ENCODE measurements at places on chromosomes 13 and 19.

- no peak for DNase-seq
Measured at GRCh38 chr19:48798937-48799336, 11.9 kb downstream of the BCAT2 start.

DNA sequence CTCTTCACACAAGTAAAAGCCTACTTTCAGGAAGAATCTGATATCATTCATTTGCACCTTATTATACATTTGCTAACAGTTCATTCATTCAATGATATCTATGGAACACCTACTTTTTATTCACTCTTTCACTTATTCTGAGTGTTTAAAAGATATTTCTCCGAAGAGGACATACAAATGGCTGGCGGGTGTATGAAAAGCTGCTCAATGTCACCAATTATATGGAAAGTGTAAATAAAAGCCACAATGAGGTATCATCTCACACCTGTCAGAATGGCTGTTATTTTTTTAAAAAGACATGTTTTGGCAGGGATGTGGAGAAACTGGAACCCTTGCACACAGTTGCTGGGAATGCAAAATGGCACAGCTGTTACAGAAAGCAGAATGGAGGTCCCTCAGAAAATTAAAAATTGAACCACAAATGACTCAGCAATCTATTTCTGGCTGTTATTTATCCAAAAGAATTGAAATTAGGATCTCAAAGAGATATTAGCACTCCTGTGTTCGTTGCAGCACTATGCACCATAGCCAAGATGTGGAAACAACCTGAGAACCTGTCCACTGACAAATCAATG is 127.6 kb upstream of the IRS2 start:
- DNase-seq, result no peak

DNA sequence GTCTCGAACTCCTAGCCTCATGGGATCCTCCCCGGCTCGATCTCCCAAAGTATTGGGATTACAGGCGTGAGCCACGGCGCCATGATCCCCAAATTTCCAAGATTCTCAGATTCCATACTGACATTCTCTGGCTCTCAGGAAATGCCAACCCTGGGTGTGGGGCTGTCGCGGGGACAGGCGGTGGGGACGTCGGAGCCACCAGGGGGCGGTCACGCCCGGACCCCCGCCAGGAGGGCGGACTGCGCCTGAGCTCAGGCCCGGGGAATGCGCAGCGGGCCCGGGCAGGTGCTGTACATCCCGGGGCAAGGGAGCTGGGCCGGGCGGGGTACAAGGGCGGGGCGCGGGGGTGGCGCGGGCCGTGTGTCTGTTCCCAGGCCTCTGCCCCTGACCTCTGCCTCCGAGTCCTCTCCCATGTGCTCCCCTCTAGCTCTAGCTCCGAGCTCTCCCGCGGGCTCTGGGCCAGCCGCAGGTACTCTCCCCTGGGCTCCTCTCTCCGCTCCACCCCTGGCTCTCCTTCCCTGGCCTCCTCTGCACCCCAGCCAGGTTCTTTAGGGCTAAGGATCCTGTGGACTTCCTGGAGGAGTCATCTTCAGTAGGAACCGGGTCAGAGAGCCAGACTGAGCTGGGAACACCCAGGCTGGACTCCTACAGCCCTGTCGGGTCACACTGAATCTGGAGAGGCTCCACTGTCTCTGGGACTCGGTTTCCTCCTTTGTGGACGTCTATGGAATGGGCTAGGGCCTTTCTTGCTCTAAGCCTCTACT is 2.4 kb downstream of the PPP1R13L start:
- peak; percentile 21 for DNase-seq

DNA sequence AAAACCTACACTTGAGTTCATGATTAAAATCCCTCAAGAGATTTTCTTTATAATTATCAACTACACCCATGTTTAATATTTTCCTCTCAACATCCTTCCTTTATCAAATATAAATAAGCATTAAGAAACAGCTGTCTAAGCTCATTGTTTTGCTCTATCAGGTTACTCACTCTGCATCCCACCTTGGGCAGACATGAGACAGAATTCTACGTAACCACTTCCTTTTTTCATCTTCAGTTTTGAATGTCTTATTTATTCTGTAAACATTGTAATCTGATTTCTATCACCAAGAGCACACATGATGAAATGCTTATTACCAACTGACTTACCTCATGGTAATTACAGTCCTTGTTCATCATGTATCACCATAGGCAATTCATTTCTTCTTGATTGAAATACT is 1256.6 kb upstream of the ATXN8OS start:
- no peak for DNase-seq

DNA sequence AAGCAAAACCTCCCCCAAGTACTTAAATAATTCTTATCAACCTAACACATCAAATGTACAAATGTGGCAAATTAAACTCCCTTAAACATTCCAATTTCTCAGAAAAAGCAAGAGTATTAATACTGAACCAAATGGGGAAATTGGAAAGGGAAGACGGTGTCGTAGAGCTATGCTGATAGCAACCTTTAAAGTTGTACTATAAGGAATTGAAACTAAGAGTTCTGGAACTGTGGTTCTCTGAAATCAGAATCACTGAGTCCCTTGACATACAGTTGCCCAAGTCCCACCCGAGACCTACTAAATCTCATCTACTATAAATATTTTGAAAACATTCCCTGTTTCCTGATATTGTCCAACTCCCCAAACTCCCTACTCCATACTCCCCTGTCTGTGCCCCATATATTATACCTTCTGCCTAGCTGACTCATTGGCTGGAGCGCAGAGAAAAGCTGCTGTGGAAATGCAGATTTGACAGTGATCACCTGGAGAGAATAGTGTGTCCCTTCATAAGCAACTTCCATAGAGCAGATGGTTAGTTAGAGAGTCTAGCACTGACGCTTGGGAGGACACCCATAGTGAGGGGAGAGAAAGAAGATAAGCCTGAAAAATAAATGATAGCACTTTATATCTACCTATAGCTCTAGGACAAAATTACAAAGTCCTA is 51.4 kb upstream of the ITM2B start:
- no peak for DNase-seq

DNA sequence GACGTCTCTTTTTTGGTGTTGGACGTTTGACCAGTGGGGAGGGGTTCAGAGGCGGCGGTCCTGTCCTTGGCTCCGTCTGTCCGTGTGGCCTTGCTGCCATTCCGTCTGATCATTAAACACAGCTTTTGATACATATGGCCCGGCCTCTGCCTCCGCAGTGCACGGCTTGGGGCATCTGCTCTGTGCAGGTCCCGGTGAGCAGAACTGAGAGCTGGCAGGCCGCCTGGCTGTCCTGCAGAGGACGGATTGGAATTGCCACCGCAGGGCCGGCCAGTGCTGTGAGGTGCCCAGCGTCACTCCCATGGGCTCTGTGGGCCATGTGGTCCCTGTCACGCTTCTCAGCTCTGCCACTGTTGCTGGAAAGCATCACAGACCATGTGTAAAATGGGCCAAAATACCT is 5.4 kb upstream of the TMPRSS9 start:
- no peak for DNase-seq

DNA sequence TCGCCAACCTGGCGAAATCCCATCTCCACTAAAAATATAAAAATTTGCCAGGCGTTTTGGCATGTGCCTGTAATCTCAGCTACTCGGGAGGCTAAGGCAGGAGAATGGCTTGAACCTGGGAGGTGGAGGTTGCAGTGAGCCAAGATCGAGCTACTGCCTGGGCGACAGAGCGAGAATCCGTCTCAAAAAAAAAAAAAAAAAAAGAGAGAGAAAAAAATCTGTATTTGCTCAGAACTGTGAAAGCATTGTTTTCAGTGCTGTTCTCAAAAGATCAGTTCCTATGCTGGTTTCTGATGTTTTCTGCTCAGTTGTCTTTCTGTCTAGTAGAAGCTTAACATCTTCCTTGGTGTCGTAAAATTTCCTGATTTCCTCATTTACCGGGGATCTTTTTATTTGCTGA is 2.5 kb downstream of the SF3A2 start:
- no peak for DNase-seq

DNA sequence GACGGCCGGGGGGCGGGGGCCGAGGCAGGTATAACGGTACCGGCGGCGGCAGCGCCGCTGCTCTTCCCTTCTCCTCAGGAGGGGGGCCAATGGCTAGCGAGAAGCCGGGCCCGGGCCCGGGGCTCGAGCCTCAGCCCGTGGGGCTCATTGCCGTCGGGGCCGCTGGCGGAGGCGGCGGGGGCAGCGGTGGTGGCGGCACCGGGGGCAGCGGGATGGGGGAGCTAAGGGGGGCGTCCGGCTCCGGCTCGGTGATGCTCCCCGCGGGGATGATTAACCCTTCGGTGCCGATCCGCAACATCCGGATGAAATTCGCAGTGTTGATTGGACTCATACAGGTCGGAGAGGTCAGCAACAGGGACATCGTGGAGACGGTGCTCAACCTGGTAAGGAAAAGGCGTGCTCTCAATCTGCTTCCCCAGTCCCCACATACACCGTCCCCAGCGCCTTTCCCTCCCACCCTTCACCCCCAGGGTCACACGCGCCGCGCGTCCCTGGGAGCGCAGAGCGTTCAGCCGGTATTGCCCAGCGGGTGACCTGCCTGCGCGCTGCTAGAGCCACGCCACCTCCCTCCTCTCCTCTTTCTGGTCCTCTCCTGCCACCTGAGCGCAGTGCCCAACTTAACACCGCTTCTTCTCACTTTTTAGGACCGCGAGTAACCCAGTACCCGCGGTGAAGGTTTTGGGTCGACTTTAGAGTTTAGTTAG is 814 bp downstream of the NBEA start:
- DNase-seq, result no peak

DNA sequence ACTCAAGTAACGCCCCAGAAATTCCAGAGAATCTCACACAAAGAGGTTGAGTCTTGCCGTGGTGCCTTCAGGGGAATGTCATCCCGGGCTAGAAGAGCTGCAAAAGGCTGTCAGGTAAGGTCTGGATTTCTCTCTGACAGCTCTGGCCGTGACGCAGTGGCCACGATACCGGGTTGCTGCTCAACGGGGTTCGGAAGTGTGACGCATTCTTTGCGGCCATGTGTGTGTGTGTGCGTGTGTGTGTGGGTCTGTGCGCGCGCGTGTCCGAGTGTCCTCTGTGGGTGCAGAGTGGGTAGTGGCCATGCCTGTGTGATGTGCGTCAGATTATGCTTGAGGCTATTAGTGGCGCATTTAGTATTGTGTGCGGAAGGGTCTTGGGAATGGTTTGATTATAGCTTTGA is 306 bp downstream of the ZNF540 start:
- peak; percentile 83 for DNase-seq

- peak; percentile 26 for DNase-seq
Measured at GRCh38 chr13:45807520-45808099, 43.9 kb downstream of the SIAH3 start.

GRCh38 chr19:39677961-39678889 is 22.5 kb downstream of the LGALS16 start:
- no peak for DNase-seq

GRCh38 chr19:3538258-3538929 is 580 bp upstream of the TEKTIP1 start:
- no peak for DNase-seq

DNA sequence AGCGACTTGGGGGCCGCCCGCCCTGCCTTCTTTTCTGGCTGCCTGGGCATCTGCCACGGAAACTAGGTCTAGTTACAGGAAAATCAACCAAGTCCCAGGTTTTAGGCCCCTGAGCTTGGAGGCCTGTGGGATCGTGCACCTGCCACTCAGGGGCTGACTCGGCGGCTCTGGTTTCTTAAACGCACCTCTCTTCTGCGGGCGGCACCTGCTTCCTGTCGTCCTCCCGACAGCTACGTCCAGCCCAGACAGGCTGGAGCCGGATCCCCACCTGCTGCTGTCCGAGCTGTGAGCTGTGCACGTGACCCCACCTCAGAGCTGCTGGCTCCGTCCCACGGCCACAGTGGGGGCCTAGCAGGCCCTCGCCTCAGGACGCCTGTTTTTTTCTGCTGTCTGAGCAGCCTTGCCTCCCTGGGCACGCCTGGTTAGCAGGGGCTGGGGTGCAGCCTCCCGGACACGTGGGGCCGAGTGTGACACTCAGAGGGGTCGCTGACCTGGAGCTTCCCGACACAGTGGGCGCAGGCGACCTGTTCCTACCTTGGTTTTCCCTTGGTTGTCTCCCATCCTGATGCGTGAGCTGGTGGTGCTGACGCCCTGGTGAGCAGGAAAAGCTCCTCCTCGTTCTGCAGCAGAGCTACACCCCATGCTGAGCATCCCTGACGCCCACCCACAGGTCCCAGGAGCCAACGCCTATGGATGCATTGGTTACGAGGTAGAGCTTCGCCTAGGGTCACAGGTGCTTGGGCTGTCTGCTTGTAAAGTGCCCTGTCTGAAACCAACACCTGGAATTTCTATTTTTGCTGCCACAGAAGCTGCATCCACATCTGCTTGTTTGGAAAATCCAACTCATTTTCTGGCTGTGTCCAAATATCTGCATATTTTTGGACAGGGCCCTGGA is 17.5 kb downstream of the TMEM255B start:
- no peak for DNase-seq

DNA sequence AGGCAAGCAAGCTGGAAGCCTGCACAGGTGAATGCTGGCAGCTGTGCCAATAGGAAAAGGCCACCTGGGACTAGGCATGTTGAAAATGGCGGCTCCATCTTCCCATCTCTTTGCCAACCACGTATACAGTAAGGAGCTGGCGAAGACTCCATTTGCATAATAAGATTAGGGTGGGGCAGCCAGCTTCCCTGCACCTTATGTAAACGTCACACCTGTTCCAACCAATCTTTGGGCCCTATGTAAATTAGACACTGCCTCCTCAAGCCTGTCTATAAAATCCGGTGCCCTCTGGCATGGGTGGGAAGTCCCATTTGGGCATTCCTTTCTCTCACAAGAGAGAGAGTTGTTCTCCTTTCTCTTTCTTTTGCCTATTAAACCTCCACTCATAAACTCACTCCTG is 16.8 kb downstream of the ADGRE2 start:
- no peak for DNase-seq

DNA sequence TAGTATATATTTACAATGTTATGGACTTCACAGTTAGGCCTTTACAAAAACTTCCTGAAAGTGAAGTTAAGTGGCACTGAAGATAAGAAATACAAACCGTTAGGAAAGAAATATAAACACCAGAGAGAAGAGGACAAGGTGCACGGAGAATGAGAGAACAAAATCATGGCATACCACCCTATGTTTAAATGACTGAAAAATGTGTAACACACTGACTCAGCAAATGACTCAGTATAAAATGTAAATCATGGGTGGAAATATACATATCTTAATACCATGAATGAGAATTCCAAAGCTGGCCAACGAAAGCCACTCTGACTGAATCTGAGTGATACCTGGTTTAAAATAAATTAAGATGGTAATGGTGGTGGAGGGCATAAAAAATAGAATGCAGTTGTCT is 260.8 kb downstream of the DNAJC15 start:
- no peak for DNase-seq

- no peak for DNase-seq
Measured at GRCh38 chr13:111978546-111978945, 88.4 kb upstream of the SOX1 start.

- DNase-seq, result peak; percentile 82
Measured at GRCh38 chr19:50657712-50658440, 8.6 kb downstream of the C19orf81 start.

GRCh38 chr13:75372517-75372916 is 109.5 kb downstream of the TBC1D4 start:
- peak; percentile 56 for DNase-seq

- DNase-seq, result no peak
Measured at GRCh38 chr13:63631006-63631405, 2215.4 kb upstream of the PCDH20 start.

DNA sequence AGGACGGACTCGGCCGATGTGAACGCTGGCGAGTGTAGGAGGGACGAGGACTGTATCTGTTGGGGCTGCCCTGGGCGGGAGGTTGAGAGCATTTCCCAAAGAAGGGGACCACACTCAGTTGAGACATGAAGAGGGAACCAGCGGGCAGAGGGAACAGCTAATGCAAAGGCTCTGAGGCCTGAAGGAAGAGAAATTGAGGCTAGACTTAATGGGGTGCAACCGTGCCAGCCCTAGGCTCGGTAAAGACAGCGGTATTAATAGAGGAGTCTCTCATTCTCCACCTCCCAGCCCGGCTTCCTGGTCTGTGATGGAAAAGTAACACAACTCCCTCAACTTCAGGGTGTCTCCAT is 1.1 kb downstream of the MPV17L2 start:
- DNase-seq, result no peak
